Occipital lobe (tissue), 3 donors: ENCODE measurements at places on chromosomes 5 and 9. TPM values are rescaled to one million over a fixed set of nuclear protein-coding genes. Genes with fewer than 3 reads are reported as not detected.

GRCh38 chr5:143129910-143130612, 273.4 kb downstream of the NR3C1 start:
- DNase-seq = no peak

HBEGF gene
- 8.7 TPM for total RNA-seq

TRIP13 gene
- total RNA-seq = 7.5 TPM

RNF44 gene
- total RNA-seq = 8.6 TPM

TYRP1 gene
- total RNA-seq = 0.31 TPM

GFPT2 gene
- 11.4 TPM for total RNA-seq

SLC36A3 gene
- total RNA-seq = not detected

CDKN2B gene
- total RNA-seq = 0.16 TPM

DNA sequence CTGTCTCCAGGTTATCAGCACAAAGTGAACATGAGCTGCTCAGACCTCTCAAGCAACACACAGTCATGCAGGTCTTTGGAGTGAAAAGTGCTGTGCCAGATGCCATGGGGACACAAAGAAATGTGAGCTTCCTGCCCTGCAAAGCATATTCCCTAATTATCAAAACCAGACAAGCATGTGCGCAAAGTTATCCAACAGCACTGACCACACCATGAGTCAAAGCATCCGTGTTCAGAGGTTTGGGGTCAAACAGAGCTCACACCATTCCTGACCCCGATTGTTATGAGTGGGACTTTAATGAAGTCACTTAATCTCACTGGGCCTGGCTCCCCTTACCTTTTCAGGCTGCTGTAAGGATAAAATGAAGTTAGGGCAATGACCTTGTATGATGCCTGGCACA, 138.5 kb downstream of the SLIT3 start:
- no peak for DNase-seq

DNA sequence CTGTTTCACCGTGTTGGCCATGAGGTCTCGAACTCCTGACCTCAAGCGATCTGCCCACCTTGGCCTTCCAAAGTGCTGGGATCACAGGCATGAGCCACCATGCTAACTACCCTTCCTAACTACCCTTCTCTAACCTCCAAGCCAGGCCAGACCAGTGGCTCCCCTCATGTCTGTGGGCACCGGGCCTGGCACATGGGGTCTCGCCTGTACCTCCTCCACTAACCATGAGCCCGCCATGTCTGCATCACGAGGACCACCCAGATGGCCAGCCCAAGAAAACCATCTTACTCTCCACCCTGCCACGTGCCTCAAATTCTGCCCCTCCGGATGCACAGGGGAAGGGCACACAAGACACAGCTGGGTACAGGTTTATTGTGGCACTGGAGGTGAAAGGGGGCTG, 9.6 kb upstream of the DBN1 start:
- DNase-seq = no peak

PCDHAC2 gene
- total RNA-seq = 33.5 TPM

MEIKIN gene
- 1.7 TPM for total RNA-seq

CDKN2A gene
- total RNA-seq = not detected

GRCh38 chr5:157469687-157470086, 9.7 kb downstream of the NIPAL4 start:
- no peak for DNase-seq
